ENCODE measurements at places on chromosomes 1 and 21. TPM values are rescaled to one million over a fixed set of nuclear protein-coding genes. Genes with fewer than 3 reads are reported as not detected.

- no peak for DNase-seq
Measured at GRCh38 chr1:84090447-84091245, 53.4 kb upstream of the PRKACB start.

- no peak for DNase-seq
Measured at GRCh38 chr1:79190074-79190473, 183.5 kb upstream of the ADGRL4 start.

The MAP7D1 gene
- 126 TPM for total RNA-seq

The PIK3C2B gene
- total RNA-seq, result 30.7 TPM

Measured in omental fat pad (tissue), 4 donors.